K562 (cell line): ENCODE measurements at places on chromosomes 7 and 10.

DNA sequence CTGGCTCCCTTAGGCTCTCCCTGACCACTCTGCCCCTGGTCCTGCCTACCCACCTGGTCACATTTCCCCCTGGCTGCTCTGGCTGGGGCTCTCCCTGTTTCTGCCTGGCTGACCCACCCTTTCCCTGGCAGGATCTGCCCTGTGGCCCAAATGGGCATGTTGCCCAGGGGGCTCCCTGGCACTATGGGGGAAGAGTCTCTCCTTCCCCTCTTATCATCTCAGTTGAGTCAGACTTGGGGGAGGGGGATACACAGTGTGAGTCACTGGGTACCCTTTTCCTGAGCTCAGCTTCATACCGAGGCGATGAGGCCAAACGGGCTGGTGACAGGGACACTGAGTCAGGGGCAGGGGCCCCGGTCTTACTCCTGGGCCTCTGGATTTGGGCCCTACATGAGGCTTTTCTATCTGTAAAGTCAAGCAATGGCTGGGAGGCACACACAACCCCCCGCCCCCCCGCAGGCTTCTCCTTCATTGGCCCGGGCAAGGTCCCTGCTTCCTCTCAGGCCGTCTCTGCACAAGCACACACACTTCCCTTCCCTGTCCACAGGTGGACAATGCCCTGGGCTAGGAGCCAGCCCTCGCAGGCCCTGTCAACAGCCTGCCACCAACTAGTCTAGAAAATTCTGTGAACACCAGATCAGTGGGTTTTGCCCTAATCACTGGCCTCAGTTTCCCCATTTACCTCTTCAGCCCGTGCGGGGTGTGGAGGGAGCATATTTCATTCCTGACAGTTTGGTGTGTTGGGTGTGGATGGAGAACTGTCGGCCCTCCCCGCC, 627 bp upstream of the FLNC start:
- peak; percentile 74 for DNase-seq

DNA sequence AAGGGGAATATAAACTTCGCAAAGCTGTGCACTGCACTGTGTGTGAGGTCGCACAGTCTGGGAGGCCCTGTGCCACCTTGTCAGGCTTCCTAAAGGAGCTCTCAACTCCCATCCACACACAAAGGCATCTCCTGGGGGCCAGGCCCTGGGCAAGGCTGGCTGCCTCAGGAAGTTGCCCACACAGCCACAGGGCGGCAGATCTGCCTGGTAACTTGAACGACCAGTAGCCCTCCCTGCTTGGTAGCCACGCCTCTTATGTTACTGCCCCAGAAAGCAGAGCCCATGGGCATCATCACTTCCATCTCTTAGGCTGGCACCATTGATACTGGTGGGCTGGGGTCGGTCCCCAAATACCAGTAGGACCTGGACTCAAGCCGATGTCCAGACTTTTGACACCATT, 82.8 kb downstream of the HECW1 start:
- no peak for DNase-seq

- DNase-seq, result no peak
Observed at GRCh38 chr7:7869651-7870050, 98.9 kb upstream of the GLCCI1 start.

DNA sequence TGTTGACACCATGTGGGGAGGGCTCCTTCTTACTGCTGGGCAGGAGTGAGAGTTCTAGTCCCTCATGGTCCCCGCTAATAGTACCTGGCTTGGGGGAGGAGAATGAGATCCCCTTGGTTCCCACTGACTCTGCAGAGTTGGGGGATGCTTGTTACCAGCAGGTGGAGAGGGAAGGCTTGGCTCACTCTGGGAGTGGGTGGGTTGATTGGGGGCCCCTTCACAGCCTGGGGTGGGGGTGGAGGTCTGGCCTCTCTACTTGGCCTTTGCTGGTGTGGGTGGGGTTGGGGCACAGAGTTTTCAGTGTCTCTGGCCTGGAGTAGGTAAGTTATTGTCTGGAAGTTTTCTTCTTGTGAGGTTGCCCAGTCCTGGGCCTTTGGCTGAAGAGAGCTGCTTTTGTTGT, 31.9 kb downstream of the ADCY1 start:
- no peak for DNase-seq

DNA sequence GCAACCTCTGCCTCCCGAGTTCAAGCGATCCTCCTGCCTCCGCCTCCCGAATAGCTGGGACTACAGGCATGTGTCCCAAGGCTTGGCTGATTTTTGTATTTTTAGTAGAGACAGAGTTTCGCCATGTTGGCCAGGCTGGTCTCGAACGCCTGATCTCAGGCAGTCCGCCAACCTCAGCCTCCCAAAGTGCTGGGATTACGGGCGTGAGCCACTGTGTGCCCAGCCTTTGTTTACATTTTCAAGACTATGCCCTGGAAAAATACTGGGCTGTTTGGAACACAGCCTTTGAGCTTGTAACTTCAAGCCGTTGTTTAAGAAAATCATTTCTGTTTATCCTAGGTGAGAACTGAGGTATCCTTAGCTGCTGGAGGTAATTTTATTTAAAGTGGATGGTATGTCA, 1.9 kb downstream of the ZKSCAN1 start:
- DNase-seq, result no peak

- DNase-seq, result no peak
Observed at GRCh38 chr10:14703631-14704001, 71.1 kb downstream of the FAM107B start.

DNA sequence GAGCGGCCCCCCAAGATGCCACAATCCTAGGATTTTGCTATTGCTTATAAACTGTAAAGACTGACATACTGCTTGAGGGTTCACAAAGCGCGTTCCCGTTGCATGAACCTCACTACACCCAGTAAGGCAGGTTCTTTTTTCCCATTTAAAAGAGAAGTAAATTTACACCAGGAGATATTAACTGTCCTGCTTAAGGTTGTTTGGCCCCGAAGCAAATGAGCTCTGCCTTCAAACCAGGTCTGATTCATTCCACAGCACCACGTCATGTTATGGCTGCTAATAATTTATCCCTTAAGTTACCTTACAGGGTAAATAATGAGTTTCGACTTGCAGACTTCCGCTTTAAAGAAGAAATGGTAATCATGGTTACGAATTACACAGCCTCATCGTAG, 559 bp upstream of the FKBP14 start:
- peak; percentile 16 for DNase-seq

DNA sequence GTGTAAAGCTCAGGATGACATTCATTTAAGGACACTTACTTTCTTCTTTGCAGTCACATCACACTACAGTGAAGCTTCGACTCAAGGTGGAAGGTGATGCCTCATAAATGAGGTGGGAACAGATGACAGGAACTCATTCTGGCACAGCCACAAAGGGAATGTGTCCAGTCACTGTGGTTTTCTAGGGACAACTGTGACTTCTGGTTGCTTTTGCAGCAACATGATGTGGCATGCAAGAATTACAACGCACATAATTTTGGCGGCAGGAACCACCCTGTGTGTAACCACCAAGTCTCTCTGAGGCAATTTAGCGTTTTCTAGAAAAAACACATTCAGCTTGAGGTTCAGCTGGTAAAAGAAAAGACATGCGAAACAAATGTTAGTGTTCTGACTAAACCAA, 32.0 kb upstream of the FERD3L start:
- no peak for DNase-seq

- DNase-seq, result no peak
Observed at GRCh38 chr10:113912582-113912981, 58.1 kb downstream of the NHLRC2 start.

DNA sequence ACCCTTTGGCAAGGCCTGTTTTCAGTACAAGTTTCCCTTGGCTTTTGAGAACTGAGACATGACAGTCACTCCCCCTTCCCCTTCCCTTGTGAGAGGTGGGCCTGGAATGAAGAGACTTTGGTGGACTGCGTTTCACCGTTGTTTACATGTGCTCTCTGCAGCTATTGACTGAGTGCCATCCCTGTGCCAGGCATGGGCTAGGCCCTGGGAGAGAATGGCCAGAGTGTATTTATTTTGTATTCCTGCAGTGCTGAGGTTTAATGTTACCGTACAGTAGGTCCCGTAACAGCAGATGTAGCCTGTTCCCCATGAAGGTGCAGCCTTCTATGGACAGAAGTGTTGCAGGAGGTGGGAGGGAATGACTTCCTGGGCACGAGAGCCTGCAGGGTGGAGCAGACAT, 50.0 kb downstream of the TACR2 start:
- no peak for DNase-seq

- no peak for DNase-seq
Observed at GRCh38 chr10:78572565-78572964, 496.2 kb upstream of the ZMIZ1 start.

DNA sequence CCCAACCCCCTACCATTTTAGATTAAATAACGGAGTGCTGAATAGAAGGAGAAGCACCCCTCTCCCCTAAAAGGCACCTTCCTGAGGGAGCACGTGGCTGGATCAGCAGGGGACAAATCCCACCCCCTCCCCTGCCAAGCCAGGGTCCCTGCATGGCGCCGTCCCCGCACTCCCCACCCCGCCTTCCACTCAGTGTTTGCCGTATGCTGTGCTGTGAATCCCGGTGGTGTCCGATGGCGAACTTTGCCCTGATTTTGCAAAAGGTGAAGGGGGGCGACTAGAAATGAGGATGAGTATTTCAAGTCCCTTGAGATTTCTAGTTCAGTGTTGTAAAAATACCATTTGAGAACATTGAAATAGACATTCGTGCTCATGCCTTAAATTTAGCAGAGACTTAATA, 83.5 kb upstream of the SH2B2 start:
- no peak for DNase-seq

GRCh38 chr10:60377955-60378354, 11.7 kb downstream of the ANK3 start:
- no peak for DNase-seq
